CD4-positive, alpha-beta T cell (primary cell): ENCODE measurements at places on chromosomes 4 and X.

DNA sequence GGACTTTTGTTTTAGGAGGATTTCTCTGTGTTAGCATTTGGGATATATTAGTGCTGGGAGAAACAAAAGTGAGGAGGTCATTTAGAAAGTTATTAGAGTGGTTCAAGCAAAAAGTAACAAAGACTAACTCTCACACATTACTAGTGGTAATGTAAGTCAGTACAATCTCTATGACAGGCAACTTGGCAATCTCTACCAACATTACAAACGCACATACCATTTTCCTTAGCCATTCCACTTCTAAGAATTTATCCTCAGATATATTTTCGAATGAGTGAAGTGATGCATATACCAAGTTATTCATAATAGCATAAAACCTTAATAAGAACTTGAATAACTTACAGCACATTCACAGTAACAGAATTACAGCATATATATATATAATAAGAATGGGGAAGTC, 146.2 kb downstream of the PRSS12 start:
- no peak for DNase-seq

DNA sequence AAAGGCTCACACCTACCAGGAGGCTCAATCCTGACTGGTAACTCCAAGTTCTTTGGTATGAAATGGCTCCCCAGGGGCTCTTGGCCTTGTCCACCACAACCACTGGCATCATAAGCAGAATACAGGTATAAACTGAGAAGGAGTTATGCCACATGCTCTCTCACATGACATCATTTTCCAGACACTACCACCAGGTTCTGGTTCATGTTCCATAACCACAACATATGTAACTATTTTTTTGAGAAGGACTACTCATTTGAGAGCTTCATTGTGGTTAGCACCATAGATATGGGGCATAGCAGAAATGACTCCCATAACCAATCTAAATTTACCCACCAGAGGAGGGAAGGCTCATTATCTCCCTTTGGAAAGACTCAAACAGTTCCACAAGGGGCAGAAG, 19.6 kb downstream of the PRDM5 start:
- no peak for DNase-seq

DNA sequence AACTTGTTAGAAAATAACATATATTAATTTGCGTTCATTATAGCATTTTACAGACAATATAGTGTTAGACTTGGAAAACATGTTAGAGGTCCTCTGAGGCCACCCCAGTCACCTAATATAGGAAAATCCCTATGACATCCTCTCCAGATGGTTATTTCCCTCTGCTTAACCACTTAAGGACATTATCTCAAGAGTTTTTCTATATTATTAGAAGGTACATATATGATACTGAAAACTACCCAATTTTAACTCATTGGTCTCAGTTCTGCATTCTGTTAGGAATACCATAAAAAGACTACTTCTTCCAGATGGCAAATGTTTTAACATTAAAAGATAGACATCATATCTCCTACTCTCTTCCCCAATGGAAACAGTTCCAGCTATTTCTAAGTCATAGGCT, 21.4 kb downstream of the PTPN13 start:
- no peak for DNase-seq

DNA sequence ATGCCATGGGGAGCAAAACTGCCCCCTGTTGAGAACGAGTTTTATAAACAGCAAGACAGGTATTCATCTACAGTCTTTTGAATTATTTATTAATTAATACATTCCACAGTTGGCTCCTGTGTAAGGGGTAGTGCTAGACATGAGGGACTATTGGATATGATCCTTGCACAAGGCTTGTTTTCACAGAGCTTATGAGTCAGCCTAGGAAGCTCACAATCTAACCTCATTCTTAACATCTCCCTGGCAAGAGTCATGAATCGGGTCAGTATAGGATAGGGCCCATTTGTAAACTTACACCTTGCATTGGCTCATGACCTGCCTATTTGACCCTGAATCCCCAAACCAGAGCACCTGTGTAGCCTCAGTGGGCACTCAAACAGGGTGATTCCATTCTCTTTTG, 209.1 kb upstream of the HCCS start:
- DNase-seq = no peak

DNA sequence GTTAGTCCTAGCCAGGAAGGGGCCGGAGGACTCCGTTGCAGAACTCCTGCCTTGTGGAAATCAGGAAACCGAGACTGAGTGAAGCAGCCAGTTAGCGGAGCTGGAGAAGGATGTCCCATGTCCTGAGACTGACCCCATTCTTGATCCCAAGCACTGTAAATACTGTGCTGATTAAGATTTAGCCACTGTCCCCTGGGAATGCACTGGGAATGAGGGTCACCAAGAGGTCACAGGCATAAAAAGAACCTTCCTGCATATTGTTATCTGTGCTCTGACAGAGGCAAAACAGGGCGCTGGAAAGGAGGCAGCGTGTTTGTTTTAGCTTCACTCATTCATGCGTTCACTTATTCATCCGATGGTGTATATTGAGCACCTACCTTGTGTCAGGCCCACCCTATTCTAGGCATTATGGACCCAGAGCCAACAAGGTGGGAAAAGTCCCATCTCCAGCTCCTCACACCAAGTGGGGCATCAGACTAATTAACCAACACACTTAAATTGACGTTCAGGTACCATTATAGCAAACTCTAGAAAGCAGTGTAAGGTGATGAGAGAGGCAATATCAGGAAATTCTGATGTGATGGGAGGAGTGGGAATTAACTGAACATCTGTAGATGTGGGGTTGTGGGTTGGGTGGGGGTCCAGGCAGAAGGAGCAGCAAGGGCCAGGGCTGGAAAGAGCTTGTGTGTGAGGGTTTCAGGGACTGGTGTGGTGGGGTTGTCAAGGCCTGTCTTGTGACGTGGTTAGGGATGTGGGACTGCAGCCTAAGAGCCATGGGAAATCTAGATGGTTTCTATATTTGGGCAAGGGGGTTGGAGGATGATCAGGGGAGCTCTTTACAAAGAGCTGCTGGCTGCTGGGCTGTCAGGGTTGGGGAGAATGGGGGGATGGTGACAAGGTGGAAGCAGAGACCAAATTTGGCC, 10.6 kb upstream of the SLC2A9 start:
- no peak for DNase-seq

DNA sequence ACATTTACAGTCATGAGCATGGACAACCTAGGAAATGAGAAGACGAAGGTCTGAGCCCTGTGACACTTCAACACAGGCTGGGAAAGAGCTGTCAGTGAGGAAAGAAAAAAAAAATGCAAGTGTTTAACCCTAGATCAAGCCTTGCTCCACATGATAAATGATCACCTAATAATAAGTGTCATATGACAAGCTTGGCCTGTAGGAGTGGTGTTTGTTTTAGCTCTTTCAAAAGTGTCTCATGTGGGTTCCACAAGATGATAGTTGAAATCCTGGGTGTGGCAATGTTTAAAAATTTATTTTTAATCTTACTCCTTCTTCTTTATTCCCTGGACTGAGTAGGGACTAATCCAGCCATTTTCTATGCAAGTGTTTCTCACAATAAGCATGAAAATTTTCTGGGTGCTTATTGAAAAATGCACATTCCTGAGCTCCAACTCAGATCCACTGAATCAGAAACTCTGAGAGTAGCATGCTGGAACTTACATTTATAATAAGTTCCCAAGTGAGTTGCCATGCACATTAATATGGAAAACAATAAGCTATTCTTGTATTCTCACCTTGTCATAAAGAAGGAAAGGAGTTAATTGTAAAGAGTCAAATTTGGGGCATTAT, 138.3 kb downstream of the AREG start:
- DNase-seq = no peak

DNA sequence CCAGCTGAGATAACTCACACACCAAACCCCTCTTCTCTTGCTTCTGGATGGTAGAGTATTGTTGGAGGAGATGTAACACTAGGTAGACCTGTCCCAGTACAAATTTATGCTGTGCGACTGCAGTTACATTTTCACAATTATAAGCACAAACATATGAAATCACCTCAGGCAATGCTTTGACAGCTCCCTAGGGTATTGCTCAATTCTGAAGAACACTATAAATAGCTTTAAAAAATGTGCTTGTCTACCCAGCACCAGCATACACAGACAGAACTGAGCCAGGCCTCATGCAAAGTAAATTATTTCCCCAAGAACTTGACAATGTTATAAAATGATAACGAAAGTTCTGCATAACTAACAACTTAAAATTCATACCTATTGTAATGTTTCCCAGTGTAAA, 1999.1 kb upstream of the ADGRL3 start:
- DNase-seq = no peak

GRCh38 chr4:17630228-17630627, 15.8 kb downstream of the MED28 start:
- DNase-seq = no peak

DNA sequence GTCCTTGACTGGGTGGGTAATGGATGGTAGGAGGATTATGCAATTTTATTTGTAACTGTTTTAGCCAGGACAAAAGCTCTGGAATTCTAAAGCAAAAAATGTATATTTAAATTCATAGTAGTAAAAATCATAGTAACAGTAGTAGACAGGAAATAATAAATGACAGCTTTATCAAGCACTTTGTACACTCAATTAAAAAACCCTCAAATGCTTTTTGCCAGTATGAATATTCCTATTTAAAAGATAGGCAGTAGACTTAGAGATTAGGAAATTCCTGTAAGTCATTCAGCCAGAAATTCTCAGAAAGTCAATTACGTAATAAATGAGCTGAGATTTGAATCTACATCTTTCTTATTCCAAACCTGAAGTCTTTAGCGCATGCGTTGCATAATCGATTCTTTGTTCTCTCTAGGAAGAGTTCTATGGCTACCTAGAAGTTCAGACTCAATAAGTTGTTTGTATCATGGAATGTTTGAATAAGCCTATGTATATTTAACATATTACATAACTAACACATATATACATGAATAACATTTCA, 2.5 kb downstream of the AADAT start:
- DNase-seq = no peak

GRCh38 chr4:83639849-83640493, 104.1 kb downstream of the GPAT3 start:
- DNase-seq = peak; percentile 12

GRCh38 chr4:152104356-152104755, 343.5 kb upstream of the GATB start:
- no peak for DNase-seq

- DNase-seq = no peak
These were observed 15.8 kb upstream of the LEF1 start for GRCh38 chr4:108184453-108185049.

GRCh38 chrX:38142610-38143009, 78.1 kb downstream of the SRPX start:
- DNase-seq = no peak

- no peak for DNase-seq
These were observed 917 bp downstream of the MYL5 start for GRCh38 chr4:675036-675882.

- DNase-seq = no peak
These were observed 12.5 kb downstream of the RASGEF1B start for GRCh38 chr4:81459228-81459627.

GRCh38 chrX:71367396-71367795, 1.2 kb downstream of the TAF1 start:
- DNase-seq = no peak

DNA sequence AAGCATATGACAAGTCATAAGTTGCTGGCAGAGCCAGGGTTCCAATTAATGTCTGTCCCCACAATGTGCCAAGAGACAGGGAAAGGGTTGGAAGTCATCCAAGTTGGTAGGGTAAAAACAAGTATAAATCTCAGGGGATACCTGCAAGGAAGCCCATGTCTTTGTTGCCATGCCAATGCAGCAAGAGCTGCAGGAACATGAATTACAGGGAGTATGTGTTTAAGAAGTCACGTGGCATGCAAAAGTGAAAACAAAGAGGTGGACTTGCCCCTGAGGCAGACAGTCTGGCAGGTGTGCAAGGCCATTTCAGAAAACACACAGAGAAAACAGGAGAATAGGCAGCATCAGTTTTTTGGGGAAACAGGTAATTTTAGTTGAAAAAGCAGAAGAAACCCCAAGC, 29.4 kb downstream of the C4orf51 start:
- no peak for DNase-seq

DNA sequence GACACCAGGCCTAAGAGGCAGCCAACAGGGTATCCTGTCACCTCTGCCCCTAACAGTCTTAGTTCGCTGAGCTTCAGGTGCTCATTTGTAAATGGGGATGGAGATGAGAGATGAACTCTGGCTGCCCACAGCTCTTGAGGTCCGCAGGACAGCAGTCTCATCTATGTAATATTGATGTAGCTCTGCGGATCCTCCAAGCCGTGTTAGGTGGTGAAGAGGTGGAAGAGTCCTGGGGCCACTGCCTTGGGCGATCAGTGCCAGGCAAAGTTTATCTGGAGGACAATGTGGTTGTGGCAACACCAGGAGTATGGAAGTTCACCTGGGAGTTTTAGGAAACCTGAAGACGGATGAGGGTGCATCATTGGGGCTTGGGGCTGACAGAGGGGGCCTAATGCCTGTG, 13.4 kb downstream of the TRO start:
- no peak for DNase-seq

- DNase-seq = no peak
These were observed 8.2 kb upstream of the IQCM start for GRCh38 chr4:149823769-149824221.

- DNase-seq = no peak
These were observed 276.3 kb upstream of the TACR3 start for GRCh38 chr4:103996064-103996463.

GRCh38 chrX:136936183-136936549, 55.6 kb upstream of the RBMX start:
- DNase-seq = no peak

GRCh38 chr4:958696-959337, 14.6 kb downstream of the DGKQ start:
- no peak for DNase-seq

- no peak for DNase-seq
These were observed 1907.6 kb upstream of the TENM3 start for GRCh38 chr4:180335566-180335965.

GRCh38 chr4:15182600-15183220, 180.4 kb downstream of the CPEB2 start:
- DNase-seq = no peak

- no peak for DNase-seq
These were observed 468.6 kb upstream of the FAT1 start for GRCh38 chr4:187192266-187192665.

DNA sequence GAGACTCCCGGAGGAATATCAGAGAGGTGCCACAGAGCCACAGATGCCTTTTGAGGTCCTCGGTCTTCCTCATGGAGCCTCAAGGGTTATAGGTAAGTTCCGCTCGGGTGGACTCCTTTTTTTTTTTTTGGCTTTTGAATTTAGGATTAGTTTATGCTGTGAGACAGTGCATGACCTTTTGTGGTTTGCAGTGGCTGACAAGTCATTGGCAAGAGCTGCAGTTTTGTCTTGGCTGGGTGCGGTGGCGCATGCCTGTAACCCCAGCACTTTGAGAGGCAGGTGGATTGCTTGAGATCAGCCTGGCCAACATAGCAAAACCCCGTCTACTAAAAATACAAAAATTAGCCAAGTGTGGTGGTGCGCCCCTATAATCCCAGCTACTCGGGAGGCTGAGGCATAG, 4.5 kb upstream of the GRSF1 start:
- DNase-seq = peak; percentile 23

DNA sequence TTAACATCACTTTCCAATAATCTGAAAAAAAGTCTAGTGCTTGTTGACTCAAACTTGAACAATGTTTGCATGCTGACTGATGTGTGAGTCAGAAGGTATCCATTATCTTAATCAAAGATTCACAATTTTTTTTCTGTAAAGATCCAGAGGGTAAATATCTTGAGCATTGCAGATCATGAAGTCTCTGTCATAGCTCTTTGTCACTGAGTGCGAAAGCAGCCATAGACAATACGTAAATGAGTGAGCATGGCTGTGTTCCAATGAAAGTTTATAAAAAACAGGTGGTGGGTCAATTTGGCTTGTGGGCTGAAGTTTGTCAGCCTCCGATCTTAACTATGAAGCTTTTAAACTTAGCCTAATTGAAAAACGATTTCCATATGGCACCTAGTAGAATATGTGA, 37.7 kb downstream of the NHS start:
- DNase-seq = no peak
